ENCODE measurements at places on chromosomes 13 and 19. TPM values are rescaled to one million over a fixed set of nuclear protein-coding genes. Genes with fewer than 3 reads are reported as not detected.

ZNF20 gene
- 2.6 TPM for total RNA-seq

SYNGR4 gene
- total RNA-seq, result not detected

PSG2 gene
- total RNA-seq, result not detected

LMTK3 gene
- total RNA-seq, result under 0.01 TPM

KLK1 gene
- not detected for total RNA-seq

HMGB1 gene
- 314 TPM for total RNA-seq

IRGC gene
- total RNA-seq, result not detected

IGFL3 gene
- not detected for total RNA-seq

SIGLEC12 gene
- not detected for total RNA-seq

TMED1 gene
- 48.3 TPM for total RNA-seq

Data from dermis lymphatic vessel endothelial cell (primary cell).